ENCODE measurements at places on chromosomes 2 and 18.

DNA sequence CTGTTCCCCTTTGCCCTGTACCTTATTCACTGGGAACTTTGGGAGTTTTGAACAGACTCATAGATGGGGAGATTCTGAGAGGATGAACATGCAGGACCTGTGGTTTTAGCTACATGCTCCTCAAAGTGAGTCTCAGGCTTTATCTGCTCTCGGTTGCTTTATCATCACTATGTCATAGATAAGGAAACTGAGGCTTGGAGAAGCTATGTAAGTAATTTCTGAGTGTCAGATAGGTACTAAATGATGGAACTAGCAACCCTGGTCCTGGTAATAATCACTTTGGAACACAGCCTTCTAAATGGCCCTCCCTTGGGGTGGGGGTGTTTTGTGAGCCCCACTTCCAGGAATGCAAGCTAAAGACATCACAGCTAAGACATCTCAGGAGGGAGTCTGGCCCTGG, 186.2 kb upstream of the MEX3C start:
- no peak for DNase-seq

- no peak for DNase-seq
These were observed at the start of gene GREB1 for GRCh38 chr2:11533278-11534070. TSS of gene GREB1 (plus strand) at chr2:11534045. CDS start at chr2:11556615, 22,570 bp downstream.

DNA sequence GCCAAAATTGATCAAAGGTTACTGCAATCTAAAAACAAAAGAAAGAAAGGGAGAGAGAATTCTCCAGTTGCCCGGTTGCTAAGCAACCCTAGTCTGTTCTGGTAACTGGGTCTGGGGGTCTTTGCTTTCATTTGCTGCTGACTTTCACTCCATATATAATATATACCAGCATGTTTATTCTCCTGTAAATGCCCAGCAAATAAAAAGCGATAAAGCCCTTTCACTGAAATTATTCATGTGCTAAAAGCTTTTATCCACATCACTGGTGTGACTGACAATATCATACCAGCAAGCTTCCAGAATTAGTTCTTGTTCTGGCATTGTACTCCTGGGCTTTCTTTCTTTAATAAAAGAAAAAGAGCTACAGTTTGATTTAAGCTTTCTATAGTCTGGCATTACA, 75.5 kb upstream of the ST8SIA3 start:
- no peak for DNase-seq

DNA sequence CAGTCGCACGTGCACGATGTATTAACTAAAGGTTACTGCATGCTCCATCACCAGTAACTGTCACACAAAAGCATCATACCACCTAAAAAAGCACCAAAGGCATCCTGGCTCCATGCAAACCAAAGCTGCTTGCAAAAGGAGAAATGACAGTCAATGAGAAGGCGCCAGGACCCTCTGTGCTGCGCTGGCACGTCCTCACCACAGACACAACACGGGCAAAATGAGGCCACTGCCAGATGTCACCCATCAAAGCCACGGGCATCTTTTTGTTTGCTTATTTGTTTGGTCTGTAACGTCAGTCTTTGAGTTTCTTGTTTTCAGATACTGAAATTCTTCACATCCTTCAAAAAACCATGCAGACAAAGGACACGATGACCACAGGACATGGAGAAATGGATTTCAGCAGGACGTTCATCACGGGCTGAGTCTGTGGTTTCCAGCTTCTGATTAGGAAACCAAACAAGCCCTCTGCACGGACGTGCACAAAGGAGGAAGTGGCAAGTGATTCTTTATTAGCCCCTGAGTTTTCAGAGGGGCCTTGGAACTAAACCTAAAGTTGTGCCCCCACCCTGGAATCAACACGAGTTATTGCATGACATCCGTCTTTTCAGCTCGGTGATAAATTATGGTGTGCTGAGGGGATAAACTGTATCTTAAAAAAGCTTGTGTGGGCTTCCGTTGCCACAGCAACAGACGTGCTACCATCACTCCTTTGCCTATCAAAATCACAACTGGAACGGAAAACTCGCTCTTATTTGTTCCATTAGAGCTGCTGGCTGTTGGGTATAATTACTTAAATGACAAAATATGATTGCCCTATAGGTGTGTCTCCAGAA, 181.8 kb downstream of the EIPR1 start:
- DNase-seq: no peak

- no peak for DNase-seq
These were observed 28.7 kb downstream of the KIF1A start for GRCh38 chr2:240791221-240791800.

DNA sequence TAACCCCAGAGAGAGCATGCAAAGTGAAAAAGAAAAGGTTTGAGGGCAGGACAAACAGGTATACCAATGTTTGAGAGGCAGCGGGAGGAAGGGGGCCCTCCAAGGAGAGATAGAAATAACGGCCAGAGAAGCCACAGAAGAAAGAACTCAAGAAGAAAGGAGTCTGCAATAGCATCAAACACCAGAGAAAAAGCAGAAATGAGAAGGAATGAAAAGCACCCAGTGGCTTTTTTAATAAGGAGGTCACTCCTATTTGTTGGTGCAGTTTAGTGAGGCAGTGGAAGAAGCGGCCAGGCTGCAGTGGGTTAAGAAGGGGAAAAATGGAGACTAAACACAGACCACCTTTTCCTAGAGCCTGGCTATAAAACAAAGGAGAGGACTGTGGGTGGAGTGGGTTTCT, 177.2 kb downstream of the THADA start:
- DNase-seq: no peak

DNA sequence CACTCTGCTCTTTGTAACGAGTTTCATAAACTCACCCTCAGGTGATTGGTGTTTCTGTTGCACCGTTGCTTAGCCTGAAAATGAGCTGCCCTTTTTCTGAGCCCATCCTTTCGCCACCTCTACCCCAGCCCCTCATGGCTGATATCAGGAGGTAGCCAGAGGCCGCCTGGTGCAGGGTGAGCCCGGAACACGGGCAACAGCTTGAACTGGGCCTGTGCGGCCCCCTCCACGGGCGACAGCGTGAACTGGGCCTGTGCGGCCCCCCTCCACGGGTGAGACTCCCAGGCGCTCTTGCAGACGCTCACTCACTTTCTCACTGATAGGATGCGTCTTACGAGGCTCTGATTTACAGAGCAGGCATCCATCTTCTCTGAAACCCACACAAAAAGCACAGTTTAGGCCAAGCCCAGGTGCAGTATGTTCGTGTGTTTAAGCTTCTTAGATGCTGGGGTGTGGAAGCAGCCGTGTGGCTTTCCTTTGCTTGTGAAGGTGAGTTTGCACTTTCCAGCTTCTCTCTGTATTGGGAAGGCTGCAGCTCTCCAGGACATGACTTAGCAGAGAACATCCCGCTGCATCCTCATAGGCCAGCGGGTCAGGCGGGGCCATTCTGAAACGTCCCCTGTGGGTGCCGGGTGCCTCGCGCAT, 83.5 kb downstream of the NFATC1 start:
- no peak for DNase-seq

DNA sequence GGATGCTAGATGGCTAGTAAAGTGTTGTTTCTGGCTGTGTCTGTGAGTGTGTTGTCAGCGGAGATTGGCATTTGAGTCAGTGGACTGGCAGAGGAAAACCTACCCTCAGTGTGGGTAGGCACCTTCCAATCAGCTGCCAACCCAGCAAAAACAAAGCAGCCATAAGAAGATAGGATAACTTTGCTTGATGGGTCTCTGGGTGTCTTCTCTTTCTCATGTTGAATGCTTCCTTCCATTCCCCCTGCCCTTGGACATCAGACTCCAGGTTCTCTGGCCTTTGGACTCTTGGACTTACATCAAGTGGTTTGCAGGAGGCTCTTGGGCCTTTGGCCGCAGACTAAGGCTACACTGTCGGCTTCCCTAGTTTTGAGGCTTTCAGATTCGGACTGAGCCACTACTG, 429.0 kb upstream of the ZNF804A start:
- DNase-seq: no peak

GRCh38 chr2:38301969-38302702, 74.9 kb downstream of the ATL2 start:
- DNase-seq: no peak

DNA sequence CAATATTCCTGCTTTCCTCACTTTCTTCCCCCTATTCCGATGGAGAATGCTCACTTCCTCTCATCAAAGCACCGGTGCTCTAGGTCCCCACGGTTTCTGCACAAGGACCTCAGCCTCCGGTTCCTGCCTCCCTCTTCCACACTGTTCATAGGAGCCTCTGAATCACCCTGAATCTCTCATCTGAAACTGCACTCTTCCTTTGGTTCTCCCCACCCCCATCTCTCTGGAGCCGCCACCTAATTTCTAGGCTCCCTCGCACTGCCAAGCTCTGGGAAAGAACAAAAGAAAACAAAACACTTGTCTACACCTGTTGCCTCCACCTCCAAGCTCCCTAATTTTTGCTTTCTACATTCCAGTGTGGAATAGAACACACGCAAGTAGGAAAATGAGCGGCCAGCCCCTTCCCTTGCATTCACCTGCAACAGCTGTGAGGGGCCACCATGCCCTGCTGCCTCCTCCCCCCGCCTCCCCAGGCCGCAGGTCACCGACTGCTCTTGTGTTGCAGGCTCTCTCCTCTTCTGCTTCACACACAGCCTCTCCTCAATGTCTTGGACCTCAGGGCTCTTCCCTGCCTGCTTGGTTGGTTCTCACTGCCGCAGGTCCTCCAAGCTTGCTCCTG, 9.6 kb downstream of the FBXO15 start:
- no peak for DNase-seq

DNA sequence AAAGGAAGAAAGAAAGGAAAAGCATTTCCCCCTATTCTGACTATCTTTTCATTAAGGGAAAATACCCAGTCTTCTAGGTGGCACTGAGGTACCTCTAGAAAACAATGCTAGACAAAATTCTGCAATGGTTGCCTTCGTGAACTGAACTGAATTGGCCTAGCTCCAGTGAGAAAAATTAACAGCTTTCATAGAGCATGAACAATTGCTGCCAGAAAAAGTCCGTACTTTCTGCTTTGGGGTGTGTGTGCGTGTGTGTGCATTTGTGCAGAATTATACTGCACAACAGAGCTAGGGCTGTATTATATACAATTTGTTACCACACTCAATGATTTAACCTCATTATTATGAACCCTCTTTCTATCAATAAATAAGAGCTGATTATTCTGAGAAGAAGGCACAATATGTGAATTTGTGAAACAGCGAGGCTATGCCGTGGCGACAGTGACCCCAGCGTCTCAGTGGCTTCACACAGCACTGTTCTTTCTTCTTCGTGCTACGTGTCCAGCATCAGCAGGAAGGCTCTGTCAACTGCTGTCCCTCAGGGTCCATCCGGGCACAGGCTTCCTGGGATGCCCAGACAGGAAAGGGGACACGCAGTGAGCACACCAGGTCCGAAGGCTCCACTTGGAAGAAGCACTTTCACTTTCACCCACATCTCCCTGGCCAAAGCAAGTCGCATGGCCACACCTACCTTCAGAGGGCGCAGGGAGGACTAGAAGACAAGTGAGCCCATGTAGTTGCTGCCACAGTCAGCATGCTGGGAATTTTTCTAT, 47.5 kb downstream of the PTGR3 start:
- no peak for DNase-seq

- no peak for DNase-seq
These were observed 76.4 kb downstream of the HDAC4 start for GRCh38 chr2:239324456-239324855.

DNA sequence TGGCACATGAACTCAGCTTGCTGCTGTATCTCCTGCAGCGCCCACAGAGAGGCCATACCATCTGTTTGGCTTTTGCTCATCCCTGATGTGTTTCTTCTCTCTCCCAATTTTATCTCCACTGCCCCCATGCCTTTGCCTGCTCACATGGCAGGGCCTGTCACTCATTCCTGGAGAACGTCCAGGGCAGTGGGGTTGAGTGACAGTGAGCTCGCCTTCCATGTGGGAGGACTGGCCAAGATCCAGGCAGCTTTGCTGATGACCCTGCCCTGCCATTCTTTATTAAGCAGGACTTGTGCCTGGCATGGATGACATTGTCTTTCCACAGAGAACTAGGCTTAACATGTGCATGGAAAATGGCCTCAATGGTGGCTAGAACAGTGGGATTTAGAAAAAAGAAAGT, 230.5 kb upstream of the THSD7B start:
- DNase-seq: no peak

GRCh38 chr2:219446689-219447088, 12.0 kb downstream of the SPEG start:
- no peak for DNase-seq

- DNase-seq: no peak
These were observed 735.9 kb downstream of the ERBB4 start for GRCh38 chr2:211802666-211803065.

DNA sequence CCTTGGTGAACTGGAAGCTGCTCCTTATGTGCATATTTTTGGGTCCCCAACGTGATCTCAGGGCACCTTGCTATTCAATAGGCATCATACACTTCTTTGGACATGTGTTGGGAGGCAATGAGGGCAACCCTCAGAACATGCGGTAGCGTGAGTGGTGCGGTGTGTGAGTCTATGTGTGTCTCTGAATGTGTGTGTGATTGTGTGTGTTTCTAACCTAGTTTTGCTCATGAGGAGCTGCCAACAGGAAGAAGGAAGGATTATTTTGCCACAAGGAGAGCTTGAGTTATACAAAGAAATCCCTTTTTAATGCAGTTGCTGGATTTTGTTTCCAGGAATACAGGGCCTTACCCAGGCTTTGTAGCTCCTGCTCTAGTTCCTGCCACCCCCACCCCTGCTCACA, 75.8 kb upstream of the ITGA6 start:
- DNase-seq: no peak

DNA sequence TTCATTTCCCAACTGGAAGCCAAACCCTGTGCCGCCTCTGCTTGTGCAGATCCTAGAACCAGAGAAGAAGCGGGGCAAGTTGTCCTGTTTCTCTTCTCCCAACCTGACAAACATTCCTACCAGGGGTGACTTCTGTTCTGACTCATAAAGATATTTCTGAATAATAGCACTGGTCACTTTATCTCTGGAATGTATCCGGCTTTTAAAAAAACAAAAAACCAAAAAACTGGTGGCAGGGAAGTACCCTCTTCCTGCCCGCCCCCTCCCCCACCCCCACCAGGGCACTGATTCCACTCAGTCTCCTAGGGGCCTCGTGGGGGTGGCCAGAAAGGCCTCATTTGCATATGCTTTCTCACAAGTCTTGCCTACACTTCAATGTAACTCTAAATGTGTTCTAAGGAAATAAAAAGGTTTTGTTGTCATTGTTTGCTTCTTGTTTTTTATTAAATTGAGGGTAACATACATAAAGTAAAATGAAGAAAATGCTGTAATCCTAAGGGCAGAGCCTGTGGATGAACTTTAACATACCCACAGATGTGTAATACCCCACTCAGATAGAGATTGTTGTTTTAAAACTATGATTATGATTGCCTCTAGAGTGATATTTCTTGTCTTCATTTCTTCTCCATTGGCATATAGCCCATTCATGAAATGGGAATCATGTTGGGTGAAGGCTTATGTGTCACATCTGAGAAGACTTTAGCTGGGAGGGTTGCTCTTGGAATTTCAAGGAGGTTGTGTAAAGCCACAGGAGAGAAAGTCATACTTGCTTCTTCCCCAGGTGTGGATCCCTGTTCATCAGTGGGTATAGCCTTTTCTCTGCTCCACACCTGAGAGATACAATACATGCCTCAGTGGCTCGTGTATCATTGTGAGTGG, 5.3 kb upstream of the FOSL2 start:
- DNase-seq: no peak

DNA sequence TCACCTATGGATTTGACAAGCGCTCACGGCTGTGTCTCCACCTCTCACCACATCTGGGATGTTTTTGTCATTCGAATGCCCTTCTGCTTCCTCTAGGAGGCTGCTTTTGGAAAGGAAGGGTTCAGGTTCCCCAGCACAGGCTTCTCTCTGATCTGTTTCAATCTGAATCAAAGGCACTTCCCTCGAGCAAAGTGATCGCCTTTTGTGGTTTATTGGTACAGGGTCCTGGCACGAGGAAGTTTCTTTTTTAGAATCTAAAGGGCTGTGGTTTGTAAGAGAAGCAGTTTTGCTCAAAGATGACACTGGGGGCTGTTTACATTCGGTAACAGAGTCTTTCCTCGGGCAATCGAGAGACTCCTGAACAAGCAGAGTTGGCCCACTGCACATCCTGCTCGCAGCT, 145.0 kb downstream of the DAW1 start:
- DNase-seq: no peak
